ENCODE measurements at places on chromosomes 16 and 17.

- DNase-seq, result no peak
Observed at GRCh38 chr17:47225436-47225858, 16.3 kb downstream of the MYL4 start.

DNA sequence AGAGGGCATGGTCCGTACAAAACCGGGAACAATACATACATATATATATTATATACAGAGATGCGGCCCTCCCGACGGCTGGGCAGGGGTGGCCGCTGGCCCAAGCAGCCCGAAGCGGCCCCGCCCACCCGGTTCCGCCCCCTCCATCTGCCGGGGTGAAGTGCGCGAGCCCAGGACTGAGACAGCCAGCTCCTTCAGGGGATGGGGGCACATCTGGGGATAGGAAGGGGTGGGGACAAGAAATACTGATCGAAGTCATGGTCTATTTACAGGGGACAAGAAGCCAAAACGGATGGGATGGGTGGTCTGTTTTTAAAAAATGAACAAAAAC lies 3.8 kb upstream of the SAMD14 start:
- DNase-seq, result no peak

DNA sequence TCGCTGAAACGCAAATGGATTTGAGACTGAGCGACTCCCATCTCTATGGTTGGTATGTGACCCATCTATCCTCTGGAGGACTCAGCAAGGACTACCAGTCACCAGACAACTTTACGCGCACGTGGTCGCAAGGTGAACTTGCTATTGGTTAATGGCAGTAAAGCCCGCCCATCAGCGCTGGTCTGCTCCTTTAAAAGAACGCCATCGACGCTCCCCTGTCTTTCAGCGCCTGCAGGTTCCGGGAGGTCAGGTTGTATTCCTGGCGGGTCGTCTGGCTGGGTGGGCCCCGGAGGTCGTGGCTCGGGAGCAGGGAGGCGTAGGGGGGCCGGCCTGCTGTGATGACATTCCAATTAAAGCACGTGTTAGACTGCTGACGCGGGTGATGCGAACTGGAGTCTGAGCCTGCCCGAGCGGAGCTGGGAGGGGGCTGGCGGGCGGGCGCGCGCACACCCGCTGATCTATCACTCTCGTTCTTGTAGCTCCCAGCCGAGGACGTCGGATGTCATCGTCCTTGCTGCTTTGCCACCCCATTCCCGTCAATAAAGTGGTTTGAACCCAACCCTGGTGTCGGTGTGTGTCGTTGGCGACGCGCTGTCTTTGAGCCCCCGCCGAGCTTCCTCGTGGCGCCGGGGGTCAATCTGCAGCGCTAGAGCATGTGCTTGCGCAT lies 15.9 kb upstream of the ERN1 start:
- peak; percentile 92 for DNase-seq

GRCh38 chr17:12927541-12928425 lies 90.0 kb downstream of the ELAC2 start:
- no peak for DNase-seq

- no peak for DNase-seq
Observed at GRCh38 chr17:17960500-17961030, 11.6 kb downstream of the TOM1L2 start.

DNA sequence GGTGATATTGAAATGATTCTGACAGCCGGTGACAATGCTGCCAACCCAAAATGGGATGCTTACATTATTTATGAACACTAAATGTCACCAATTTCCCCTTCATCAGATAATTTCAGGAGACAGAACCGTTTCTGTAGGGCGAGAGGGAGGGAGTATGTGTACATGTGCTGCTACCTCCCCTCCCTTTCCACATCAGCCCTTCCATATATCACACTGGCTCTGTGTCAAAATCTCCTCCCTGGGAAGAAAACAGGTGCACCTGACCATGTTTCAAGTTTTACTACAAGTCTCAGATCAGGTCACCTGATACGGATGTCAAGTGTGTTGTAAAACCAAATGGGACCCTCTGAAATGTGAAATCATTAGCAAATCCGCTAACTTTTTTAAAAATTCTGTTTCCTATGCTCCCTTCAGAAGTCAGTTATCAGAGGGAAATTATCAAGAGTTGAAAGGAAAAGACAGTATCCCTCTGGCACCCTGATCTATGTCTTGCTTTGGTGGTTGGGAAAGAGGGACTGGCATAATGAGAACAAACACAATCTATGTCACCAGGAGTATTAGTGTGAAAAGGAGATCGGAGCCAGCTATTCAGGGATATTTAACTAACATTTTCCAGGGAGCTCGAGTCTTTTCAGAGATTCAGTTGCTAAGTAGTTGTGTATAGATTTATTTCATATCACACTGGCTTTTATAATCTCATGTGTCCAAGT lies 1002.3 kb upstream of the CDH8 start:
- DNase-seq, result no peak

- no peak for DNase-seq
Observed at GRCh38 chr17:36120221-36120620, 16.6 kb downstream of the CCL4 start.

GRCh38 chr17:43974382-43975266 lies 20.9 kb upstream of the PYY start:
- DNase-seq, result no peak

GRCh38 chr16:29971304-29971703 lies 2.4 kb upstream of the TAOK2 start:
- DNase-seq, result no peak

DNA sequence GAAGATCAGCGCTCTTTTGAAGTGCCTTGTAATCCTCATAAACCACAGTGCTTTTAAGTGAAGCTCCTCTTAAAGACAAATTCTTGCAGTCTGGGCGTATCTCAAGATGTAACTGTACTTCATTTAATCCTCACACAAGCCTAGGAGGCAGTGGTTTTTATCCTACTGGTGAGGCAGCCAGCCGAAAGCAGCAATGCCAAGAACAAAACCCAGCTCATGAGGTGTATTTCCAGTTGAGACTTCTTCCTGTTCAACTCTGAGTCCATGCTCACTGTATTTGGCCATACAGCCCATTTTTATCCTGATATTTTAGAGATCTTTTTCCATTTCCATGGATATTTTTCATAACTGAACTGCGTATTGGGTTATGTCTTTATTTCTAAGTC lies 13.7 kb downstream of the CTRB2 start:
- DNase-seq, result no peak

DNA sequence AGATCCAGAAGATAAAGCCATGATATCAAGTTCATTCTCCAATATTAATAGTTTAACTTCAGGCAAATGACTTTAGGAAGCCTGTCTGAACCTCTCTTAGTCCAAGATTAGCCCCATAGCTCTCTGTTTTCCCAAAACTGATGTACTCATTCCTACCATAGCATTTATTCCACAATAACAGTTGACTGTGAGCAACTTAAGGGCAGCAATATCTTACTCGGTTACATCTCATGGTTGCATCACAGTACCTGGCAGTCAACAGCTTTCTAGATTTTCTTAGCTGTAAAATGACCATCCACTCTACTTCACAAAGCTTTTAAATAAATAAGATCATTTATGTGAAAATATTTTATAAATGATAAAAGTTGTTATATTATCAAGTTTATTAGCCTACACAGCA lies 58.2 kb upstream of the STAC2 start:
- DNase-seq, result no peak

DNA sequence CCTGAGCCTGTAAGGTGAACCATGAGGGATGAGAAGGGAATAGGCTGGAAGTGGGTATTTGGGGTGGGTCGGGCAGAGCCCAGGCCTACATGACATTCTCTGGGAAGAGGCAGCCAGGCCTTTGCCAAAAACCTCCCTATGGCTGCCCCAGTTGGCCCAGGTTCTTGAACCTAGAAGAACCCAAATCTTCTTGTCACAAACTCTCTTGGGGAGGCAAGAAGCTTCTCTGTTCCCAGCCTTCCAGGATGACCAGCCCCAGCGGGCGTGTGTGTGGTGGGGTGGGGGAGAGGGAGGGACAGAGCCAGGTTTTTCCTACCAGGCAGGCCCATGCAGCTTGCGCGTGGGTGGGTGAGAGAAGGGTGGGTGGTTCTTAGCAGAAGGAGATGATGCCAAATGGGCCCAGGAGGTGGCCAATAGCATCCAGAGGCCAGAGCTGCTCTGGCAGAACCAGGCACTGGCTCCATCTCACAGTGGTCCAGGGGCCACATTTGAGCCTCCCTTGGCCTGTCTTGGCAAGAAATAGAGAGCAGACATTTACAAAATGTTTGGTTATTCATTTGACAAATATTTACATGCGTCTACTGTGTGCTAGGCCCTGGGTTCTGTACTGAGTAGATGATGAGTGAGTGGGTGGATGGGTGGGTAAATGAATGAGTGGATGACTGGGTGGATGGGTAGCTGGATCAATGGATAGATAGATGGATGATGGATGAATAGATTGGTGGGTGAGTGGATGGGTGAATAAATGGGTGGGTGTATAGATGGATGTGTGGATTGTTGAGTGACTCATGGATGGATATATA lies 44.3 kb upstream of the PLCG2 start:
- DNase-seq, result no peak

DNA sequence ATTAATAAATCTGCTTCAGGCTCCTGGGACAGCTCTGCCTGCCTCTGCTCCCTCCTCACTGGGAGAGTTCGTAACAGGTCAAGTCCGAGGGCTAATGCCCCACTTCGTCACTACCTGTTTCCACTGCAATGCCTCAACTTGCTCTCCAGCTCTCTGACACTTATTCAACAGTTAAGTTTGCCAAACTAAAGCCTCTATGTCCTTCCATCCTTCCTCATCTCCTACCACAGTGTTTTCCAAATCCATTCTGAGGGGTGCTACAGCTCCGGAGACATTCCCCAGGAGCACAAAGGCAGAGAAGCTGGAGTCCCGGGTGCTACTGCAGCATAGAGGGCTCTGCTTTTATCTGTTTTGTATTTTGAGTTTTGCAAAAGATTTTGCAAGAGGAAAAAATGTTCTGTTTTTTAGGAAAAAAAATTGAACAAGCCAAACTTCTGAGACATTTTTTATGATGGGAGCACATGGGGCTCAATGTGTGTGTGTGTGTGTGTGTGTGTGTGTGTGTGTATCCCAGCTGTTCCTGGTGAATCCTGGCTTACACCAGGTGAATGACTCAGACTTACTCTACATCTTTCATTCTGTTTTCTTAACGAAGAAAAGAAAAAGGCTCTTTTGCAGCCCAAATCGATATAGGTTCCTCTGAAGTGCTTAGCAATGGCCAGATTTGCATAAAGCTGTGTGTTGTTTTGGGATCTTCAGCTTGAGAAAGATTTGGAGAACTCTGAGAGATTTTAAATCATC lies 46.1 kb upstream of the MYOCD start:
- no peak for DNase-seq

DNA sequence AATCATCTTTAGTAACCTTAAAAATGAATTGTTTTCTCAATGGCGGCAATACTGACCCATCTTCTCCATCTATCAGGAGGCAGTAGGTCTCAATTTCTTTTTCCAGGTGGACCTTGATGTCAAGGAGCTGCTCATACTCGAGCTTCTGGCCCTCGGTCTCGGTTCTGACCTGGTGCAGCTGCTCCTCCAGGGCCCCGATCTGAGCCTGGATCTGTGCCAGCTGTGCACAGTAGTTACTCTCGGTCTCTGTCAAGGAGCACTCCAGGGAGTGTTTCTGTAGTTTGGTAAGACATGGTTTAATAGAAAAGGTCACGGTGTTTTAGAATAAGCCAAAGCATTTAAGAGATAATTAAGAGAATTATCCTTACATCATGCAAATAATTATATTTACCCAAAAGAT lies 4.9 kb downstream of the KRT27 start:
- DNase-seq, result no peak

DNA sequence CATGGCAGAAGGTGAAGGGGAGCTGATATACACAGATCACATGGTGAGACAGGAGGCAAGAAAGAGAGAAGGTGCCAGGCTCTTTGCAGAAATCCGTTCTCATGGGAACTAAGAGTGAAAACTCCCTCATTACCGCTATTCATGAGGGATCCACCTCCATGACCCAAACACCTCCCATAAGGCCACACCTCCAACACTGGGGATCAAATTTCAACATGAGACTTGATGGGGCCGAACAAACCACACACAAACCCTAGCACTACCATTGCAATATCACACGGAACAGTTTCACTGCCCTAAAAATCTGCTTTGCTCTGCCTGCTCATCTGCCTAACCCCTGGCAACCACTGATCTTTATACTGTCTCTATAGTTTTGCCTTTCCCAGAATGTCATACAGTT lies 34.8 kb downstream of the C17orf67 start:
- DNase-seq, result no peak

GRCh38 chr17:57403236-57403635 lies 146.9 kb downstream of the MSI2 start:
- DNase-seq, result no peak

DNA sequence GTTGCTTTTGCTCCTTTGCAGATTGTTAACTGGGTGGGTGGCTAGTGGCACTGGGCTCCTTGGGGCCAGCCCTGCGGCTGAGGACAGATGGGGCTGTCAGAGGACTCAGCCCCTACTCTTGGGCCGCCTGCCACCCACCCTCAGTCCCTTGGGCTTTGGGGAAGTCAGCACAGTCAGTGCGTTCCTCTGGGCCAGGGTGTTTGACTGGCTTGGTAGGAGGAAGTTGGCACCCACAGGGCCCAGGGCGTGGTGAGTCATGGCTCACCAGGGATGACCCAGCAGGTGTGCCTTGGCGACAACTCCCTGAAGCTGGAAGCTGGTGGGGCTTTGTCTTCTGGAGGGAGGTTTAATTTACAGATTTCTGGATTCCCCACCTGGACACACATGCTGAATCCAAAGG lies 32.4 kb downstream of the HAPSTR1 start:
- no peak for DNase-seq

- DNase-seq, result no peak
Observed at GRCh38 chr16:85836706-85837582, 37.4 kb downstream of the COX4I1 start.

- no peak for DNase-seq
Observed at GRCh38 chr17:65143889-65144604, 6.9 kb downstream of the RGS9 start.

GRCh38 chr16:68040506-68041288 lies 17.6 kb downstream of the DUS2 start:
- peak; percentile 90 for DNase-seq

- DNase-seq, result peak; percentile 86
Observed at GRCh38 chr17:8162233-8162996, at the start of gene VAMP2. Gene VAMP2, minus strand, starts transcription at chr17:8162948. Its CDS starts 69 bp downstream, at chr17:8162879.

- no peak for DNase-seq
Observed at GRCh38 chr17:18951941-18952842, at the start of gene SLC5A10. Gene SLC5A10, plus strand, starts transcription at chr17:18952165. Its CDS starts 41 bp downstream, at chr17:18952206.

DNA sequence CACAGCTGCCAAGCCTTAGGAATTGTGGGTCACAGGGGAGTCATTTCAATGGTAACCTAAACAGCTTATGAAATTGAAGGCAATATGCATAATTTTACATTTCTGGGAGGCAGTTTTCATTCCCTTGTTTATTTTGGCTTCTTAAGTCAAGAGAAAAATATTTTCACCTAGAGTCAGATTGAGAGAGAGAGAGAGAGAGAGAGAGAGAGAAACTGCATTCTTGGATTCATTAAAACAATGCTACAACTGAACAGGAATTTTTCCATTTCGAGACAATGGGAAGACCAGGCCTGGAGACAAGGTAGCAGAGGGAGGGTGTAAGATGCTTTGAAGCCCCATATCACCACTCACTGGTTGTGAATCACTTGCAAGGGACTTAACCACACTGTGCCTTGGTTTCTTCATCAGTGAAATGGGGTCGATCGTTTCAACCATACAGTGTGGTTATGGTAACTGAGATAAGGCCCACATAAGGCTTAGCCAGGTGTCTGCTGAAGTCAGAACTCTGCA lies 224.7 kb upstream of the IRX3 start:
- DNase-seq, result no peak

All from activated T-cell treated with anti-CD3 and anti-CD28 coated beads, Interleukin-2, amount 50 U/mL, for 1 hour (primary cell).